LoVo (cell line): ENCODE measurements at places on chromosomes 12 and 14.

- no peak for DNase-seq
Measured at GRCh38 chr12:104457746-104458693, 1.3 kb downstream of the CHST11 start.

DNA sequence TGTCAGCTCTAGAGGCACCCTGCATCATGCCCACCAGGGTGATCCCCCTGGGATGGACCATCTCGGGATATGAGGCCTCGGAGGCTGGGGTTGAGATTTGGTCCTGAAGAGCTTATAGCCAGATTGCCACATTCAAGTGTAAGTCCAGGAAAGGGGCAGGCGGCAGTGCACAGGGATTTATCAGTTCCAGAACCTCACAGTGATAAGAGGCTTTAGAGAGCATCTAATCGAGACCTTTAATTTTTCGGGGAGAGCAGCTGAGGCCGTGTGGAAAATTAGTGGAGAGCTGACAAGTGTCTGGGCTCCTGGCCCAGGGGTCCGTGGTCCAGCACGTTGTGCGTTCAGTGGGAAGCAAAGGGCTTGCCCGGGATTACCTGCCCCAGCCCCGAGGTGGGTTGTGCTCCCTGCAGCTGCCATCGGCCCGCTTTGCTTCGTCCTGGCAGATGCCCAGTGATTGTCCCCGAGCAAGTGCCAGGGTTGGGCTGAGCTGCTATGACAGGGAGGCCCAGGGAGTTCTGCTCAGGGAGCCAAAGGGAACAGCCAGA is 52.1 kb downstream of the C14orf132 start:
- DNase-seq = no peak

GRCh38 chr12:116818341-116818856 is 62.8 kb downstream of the HRK start:
- no peak for DNase-seq

DNA sequence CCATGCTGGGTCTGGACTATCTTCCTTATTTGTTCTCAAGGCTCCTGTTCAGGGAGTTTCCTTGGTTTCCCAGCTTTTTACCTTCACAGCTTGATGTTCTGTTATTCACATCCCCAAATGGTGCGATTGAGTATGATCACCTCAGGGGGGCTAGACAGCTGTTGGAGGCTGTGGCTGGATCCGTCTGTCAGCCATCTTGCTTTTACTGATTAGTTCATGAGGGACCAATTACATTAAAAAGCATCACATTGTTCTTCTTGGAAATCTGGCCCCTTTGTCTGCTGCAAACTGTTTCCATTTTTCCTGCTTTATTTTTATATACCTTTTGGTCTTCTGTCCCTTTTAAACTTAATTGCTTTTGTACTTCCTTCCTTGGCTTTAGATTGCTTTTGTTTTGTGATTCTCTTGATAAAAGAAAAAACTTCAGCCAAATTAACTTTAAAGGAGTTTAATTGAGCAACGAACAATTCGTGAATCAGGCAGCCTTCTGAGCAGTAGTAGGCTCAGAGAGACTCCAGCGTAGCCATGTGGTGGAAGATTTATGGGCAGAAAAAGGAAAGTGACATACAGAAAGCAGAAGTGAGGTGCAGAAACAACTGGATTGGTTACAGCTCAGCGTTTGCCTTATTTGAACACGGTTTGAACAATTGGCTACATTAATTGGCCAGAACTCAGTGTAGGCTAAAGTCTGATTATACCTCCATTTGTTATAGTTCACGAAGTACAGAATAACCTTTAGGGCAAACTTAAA is 208.7 kb downstream of the AEBP2 start:
- DNase-seq = no peak

GRCh38 chr12:88182416-88182815 is 40.3 kb downstream of the TMTC3 start:
- peak; percentile 47 for DNase-seq

- no peak for DNase-seq
Measured at GRCh38 chr12:5332551-5332950, 99.4 kb upstream of the NTF3 start.

- no peak for DNase-seq
Measured at GRCh38 chr12:125451408-125451807, 386.2 kb downstream of the AACS start.

DNA sequence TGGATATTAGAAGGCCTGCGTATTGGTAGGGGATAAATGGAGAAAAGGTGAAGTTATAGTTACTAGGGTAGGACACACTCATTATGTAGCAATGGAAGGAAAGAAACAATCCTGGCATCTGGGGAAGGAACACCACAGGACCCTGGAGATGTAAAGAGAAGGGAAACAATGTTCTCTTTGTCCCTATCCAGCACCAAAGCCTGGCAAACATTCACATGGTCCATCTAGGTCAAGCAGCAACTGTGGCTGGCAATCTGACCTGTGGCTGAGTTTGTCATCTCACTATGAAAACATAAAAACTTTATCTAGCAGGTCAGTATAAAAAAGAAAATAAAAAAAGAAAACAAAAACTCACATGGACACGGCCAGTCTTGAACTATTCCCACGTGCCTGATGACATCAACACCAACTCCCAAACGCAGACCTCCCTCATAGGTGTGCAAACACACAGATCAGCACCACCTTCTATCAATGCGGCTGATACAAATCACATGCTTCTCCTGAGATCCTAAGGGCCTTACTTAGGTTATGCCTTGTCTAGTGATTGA is 2.6 kb downstream of the POMT2 start:
- no peak for DNase-seq

DNA sequence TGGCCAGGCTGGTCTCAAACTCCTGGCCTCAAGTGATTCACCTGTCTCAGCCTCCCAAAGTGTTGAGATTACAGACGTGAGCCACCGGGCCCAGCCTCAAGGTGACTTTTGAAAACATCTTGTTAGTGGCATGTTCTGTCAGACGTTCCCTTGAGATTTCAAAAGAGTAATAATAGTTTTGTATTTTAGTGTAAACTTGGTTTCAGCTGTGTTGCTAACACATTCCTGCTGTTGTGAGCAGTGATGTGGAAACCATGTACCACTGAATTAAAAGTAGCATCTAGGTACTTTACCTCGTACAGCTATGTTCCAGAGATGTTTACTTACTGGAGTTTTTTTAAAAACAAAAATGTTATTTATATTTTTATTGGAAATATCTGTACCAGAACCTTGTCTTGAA is 111.3 kb downstream of the AEBP2 start:
- DNase-seq = no peak

DNA sequence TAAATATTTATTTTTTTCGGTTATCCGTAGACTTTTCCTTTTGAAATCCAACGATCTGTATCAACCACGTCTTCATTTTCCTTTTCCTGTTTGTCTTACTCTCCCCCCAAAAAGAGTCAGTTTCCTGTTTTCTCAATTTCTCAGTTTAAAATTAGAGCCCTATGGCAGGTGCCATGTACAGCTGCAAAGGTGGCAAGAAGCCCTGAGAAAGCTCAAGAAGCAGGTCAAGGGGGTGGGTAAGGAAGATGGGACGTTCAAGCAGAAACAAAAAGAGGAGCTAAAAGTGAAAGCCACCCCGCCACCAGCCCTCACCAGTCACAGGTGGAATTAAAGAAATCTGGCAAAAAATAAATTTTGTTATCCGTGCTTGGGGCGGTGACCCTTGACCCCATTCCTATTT is 26.7 kb downstream of the SLC35E3 start:
- no peak for DNase-seq

- DNase-seq = no peak
Measured at GRCh38 chr14:90387206-90387760, 9.5 kb upstream of the CALM1 start.

DNA sequence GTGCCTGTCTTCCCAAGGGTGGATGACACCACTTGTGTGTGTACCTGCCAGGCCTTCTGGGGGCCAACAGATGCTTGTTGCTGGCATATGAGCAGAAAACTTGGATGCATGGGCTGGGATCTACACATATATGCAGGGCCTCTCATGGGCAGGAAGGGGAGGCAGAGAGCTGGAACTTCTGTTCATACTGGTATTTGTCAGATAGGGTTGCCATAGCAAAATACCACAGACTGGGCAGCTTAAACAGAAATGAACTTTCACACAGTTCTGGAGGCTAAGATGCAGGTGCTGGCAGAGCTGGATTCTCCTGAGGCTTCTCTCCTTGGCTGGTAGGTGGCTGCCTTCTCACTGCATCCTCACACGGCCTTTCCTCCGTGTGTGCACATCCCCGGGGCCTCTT is 121.8 kb downstream of the SUDS3 start:
- no peak for DNase-seq

DNA sequence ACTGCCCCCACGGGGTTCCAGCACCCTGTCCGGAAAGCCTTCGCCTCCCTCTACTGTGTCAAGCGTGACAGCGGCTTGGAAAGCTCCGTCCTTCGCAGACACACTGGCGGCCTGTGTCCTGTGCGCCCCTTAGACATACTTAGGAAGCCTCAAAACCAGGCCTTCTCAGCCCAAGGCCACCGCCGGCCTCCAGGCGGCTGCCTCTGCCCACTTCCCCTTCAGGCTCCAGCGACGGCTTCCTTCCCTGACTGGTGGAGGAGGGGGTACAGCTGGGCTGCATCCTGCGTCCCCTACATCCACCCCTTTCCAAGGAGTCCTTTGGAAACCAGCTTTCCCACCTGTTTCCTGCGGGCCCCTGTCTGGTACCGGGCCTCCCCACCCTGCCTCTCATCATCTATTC is 2.5 kb upstream of the CACNA2D4 start:
- no peak for DNase-seq

- DNase-seq = no peak
Measured at GRCh38 chr12:67661311-67662021, 12.9 kb downstream of the DYRK2 start.

GRCh38 chr12:121717041-121717699 is 4.6 kb downstream of the TMEM120B start:
- no peak for DNase-seq

- DNase-seq = no peak
Measured at GRCh38 chr12:58419905-58420304, 478.5 kb downstream of the ATP23 start.

DNA sequence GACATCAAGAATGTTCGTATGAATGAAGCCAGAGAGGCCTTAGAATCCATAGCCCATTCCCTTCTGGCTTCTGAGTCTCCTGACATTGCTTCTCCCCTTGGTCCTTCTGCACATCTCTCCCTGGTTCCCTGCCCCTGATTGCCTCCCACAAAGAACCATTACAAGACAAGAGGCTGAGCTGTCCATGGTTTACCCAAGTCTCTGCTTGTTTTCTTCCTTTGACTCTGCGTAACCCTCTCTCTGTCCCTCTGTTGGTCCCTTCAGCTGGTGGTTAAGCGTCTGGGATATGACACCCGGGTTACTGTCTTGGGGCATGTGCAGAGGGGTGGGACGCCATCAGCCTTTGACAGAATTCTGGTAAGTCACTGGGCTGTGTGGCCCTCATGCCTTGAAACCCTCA is 15.9 kb downstream of the PFKM start:
- DNase-seq = no peak

DNA sequence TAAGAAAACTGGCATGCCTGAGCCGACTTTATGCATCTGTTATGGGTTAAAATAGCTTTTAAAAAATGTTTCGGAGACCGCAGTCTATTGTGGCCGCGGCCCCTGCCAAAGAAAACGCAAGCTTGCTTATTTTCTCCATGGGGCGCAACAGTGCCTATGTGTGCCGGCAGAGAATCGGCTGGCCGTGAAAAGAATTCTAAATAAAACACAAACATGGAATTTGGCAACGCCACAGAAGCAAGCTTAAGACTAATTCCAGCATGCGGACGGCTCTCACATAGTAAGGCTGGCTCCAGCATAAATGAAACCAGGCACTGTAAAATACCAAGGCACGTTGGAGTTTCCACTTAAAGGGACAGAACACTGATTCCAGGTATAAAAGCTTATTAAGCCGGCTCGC is 56.7 kb downstream of the BCL11B start:
- DNase-seq = no peak

DNA sequence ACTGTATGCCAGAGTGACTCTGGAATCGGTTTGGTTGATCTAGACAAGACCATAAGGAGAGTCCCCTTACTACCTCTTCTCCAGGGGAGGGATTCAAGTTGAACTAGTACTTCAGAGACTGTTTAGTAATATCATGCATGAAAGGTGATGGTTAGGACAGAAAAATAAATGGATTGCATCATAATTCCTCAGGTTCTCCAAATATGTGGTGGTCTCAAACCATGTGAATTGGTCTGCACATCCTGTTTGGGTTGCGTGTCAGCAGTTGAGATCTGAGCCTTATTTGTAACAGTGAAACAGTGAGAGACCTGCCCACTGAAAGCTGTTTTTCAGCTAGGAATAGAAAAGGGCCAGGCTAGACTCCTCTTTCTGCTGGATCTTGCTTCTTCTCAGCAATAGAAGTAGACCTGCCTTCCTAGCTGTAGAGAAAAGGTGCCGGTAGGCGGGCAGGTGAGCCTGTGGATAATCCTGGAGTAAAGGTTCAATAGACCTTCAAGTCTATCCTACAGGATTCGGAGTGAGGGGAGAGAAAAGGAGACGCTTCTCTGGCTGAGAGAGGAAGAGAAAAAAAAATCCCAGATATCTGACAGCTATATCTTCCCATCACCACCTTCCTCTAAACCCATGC is 258.5 kb upstream of the E2F7 start:
- DNase-seq = no peak

GRCh38 chr14:72902801-72903530 is 9.1 kb upstream of the DPF3 start:
- no peak for DNase-seq

DNA sequence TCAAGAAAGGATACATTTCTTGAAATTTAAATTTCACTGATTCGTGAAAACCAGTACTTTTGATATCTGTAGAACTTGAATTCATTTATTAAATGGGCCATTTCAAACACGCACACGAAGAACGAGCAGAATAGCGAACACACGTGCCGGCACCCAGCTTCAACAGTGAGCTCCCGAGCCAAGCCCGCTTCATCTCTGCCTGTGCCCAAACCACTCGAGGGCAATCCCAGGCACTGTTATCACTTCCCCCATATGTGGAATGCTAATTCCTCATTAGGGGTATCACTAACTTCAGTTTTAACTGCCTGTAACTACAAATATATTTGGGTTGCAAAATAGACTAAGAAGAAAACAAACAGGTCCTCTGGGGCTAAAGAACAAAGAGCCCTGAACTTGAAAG is 48.0 kb downstream of the AMN start:
- DNase-seq = no peak

- DNase-seq = no peak
Measured at GRCh38 chr12:53993162-53994008, 6.6 kb upstream of the HOXC9 start.

GRCh38 chr14:24911324-24912109 is 138.4 kb downstream of the STXBP6 start:
- no peak for DNase-seq

GRCh38 chr12:69662764-69663163 is 36.3 kb downstream of the BEST3 start:
- DNase-seq = no peak

DNA sequence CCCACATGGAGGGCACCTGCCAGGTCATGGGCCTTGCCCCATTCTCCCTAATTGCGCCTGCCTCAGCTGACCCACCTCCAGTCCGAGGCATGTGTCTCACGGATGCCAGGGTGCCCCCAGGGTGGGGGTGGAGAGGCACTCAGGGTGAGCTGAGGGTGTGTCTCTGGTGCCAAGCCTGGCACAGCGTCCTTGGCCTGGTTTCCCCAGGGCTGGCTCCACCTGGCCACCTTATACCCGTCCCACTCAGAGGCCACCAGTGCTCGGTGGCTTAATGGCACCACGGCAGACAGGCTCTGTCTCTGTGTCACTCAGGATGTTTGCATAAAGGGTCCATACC is 33.6 kb upstream of the TDRD9 start:
- no peak for DNase-seq
